ENCODE measurements at places on chromosomes 4 and X. TPM values are rescaled to one million over a fixed set of nuclear protein-coding genes. Genes with fewer than 3 reads are reported as not detected.

The CPZ gene
- not detected for polyA plus RNA-seq

The DCK gene
- polyA plus RNA-seq: 184 TPM

The NRK gene
- not detected for polyA plus RNA-seq

The LAMP2 gene
- 79.9 TPM for polyA plus RNA-seq

The IQCM gene
- not detected for polyA plus RNA-seq

The FGB gene
- polyA plus RNA-seq: not detected

The LDB2 gene
- not detected for polyA plus RNA-seq

The PDZD4 gene
- polyA plus RNA-seq: not detected

The NDUFC1 gene
- polyA plus RNA-seq: 107 TPM

The GPM6B gene
- 0.82 TPM for polyA plus RNA-seq

The SOD3 gene
- not detected for polyA plus RNA-seq

The TMPRSS11A gene
- polyA plus RNA-seq: not detected

The CDX4 gene
- polyA plus RNA-seq: not detected

The ADH7 gene
- not detected for polyA plus RNA-seq

The XG gene
- polyA plus RNA-seq: not detected

DNA sequence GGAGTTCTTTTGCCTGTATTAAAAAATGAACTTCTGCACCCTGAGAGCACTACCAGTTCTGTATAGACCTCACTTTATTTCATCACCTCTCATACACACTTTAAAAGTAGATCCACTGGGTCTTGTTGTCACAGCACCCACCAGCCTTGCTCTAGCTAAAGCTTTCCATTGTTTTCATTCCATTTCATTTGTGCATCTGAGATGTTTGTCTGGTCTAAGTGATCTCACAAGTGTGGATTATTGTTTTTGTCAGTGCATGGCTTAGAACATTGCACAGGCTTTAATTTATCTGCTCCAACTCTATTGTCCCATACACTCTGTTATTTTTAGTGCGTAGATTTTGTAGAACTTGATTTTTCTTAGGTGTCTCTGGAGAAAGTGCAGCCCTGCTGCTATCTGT lies 1157.5 kb upstream of the PABPC4L start:
- DNase-seq: no peak
- H3K4me3 ChIP-seq: no peak overlapping the region
- no peaks in the 10 kb centered on the region for H3K27me3 ChIP-seq
- H3K27ac ChIP-seq: no peak overlapping the region
- H3K36me3 ChIP-seq: no peaks in the 10 kb centered on the region
- no peaks in the 10 kb centered on the region for H3K4me1 ChIP-seq

DNA sequence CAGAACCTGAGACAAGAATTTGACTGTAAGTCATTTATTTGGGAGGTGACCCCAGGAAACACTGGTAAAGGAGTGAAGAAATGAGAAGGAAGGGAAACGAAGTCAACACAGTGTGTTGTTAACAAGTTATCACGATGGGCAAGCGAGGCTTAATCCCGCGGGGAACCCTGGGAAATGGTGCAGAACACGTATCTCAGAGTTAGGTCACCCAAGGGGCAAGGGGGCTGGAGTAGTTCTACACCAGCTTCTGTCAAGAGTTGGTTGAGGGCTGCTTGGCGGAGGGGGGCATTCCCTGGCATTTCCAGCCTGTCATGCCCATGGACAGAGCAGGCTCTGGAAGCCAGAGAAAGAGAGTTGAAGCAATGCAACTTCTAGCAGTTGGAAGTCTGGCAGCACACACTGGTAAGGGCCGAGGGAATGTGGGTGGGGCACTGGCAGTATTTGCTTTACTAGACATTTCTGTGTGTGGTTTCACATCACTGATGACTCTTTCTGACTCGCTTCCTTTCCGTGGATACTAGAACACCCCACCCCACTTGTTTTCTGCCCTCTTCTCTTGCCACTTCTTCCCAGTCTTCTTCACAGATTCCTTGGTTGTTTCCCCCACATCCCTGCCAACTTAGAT lies 52.2 kb upstream of the ADGRG2 start:
- H3K27ac ChIP-seq: no peak overlapping the region
- no peak overlapping the region for H3K4me3 ChIP-seq
- DNase-seq: no peak
- H3K4me1 ChIP-seq: no peaks in the 10 kb centered on the region

DNA sequence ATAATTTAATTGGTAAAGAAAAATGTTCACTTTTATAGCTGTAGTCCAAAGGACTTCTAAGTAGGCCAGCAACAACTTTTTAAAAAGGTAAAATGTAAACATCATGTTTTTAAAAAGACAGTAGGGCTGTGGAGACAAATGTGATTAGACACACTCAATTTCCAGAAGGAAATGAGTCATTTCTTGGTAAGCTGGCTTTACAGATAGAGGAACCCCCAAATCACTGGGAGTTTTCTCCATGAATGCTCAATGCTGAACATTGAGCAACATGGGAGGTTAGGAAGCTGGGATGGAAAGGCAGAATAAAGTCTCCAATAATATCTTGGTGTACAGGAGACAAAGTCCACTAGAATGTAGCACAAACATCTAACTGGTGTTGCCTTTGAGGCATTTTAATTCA lies 121.3 kb downstream of the NWD2 start:
- H3K27ac ChIP-seq: no peak overlapping the region
- H3K27me3 ChIP-seq: peaks cover 6% of the 10 kb centered on the region
- DNase-seq: no peak
- no peak overlapping the region for H3K4me3 ChIP-seq
- no peaks in the 10 kb centered on the region for H3K36me3 ChIP-seq

- no peak overlapping the region for H3K4me3 ChIP-seq
- no peaks in the 10 kb centered on the region for H3K4me1 ChIP-seq
- no peak for DNase-seq
- H3K27me3 ChIP-seq: peaks cover 21% of the 10 kb centered on the region
- H3K27ac ChIP-seq: no peak overlapping the region
Observed at GRCh38 chr4:173556398-173557131, 26.5 kb upstream of the HAND2 start.

GRCh38 chrX:103250977-103251376 lies 4.0 kb downstream of the TCEAL8 start:
- peak overlapping the region; percentile 52 for H3K27ac ChIP-seq
- peaks cover 12% of the 10 kb centered on the region for H3K4me1 ChIP-seq
- no peak for DNase-seq
- H3K36me3 ChIP-seq: no peaks in the 10 kb centered on the region

DNA sequence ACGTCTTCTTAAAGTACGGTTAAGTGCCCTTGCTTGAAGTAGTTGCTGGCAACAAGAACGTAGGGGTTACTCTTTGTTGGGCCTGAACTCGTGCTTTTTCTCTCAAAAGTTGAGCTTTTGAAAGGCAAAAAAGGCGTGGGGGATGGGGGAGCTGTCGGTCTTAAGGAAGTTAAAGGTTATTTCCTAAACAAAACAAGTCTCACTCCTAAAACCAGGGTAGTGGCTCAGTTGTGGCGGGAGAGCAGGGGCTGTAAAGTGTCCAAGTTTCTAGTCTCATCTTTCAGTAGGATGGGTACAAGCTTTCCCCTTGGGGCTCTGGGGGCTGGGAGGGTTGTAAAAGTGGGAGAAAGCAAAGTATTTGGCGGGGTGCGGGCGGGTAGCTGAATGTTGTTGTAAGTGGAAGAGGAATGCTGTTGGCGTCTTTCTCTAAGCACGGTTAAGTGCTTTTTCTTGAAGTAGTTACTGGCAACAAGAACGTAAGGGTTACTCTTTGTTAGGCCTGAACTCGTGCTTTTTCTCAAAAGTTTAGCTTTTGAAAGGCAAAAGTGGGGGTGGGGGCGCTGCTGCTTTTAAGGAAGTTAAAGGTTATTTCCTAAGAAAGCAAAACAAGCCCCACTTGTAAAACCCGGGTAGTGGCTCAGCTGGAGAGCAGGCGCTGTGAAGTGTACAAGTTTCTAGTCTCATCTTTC lies 904 bp upstream of the WDR1 start:
- peaks cover 51% of the 10 kb centered on the region for H3K4me1 ChIP-seq
- no peaks in the 10 kb centered on the region for H3K27me3 ChIP-seq
- H3K36me3 ChIP-seq: peaks cover 13% of the 10 kb centered on the region
- H3K27ac ChIP-seq: peak overlapping the region; percentile 99
- DNase-seq: peak; percentile 62

DNA sequence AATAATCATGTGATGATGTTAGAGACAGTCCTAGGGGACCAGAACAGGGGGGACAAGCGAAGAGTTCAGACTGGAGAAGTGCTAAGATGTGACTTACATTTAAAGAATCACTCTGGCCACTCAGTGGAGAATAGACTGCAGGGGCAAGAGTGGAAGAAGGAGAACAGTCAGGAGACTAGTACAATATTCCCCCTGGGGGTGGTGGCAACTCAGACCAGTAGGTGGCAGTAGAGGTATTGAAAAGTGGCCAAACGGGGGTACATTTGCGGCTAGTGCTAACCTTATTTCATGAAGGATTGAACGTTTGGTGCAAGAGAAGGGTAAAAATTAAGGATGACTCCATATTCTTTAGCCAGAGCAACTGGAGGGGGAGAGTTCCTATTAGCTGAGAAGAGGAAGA lies 2.7 kb upstream of the BMX start:
- H3K27ac ChIP-seq: no peak overlapping the region
- H3K27me3 ChIP-seq: peaks cover 35% of the 10 kb centered on the region
- peaks cover 9% of the 10 kb centered on the region for H3K4me1 ChIP-seq
- DNase-seq: peak; percentile 30
- H3K4me3 ChIP-seq: no peak overlapping the region

DNA sequence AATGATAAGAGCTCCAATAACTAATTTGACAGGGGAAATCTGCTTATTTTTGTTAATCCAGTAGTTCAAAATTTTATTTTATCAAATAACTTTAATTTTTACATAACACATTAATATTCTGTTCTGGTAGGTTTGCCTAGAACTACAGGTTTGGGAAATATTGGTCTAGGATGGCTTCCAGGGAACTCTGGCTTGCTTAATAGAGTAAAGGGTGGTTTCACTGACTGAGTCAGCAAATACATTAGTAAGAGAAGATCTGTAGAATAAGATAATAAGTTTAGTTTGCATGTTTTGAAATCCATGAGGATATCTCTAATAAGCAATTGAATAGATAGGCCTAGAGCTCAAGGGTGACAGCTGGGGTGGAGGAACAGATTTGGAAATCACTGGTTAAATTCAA lies 500.7 kb downstream of the ZNF674 start:
- no peaks in the 10 kb centered on the region for H3K36me3 ChIP-seq
- DNase-seq: no peak
- no peaks in the 10 kb centered on the region for H3K4me1 ChIP-seq
- no peaks in the 10 kb centered on the region for H3K27me3 ChIP-seq

- no peak overlapping the region for H3K27ac ChIP-seq
- peak overlapping the region; percentile 73 for H3K4me3 ChIP-seq
- H3K27me3 ChIP-seq: no peaks in the 10 kb centered on the region
Observed at GRCh38 chrX:154459832-154460231, 1.8 kb downstream of the PLXNA3 start.

DNA sequence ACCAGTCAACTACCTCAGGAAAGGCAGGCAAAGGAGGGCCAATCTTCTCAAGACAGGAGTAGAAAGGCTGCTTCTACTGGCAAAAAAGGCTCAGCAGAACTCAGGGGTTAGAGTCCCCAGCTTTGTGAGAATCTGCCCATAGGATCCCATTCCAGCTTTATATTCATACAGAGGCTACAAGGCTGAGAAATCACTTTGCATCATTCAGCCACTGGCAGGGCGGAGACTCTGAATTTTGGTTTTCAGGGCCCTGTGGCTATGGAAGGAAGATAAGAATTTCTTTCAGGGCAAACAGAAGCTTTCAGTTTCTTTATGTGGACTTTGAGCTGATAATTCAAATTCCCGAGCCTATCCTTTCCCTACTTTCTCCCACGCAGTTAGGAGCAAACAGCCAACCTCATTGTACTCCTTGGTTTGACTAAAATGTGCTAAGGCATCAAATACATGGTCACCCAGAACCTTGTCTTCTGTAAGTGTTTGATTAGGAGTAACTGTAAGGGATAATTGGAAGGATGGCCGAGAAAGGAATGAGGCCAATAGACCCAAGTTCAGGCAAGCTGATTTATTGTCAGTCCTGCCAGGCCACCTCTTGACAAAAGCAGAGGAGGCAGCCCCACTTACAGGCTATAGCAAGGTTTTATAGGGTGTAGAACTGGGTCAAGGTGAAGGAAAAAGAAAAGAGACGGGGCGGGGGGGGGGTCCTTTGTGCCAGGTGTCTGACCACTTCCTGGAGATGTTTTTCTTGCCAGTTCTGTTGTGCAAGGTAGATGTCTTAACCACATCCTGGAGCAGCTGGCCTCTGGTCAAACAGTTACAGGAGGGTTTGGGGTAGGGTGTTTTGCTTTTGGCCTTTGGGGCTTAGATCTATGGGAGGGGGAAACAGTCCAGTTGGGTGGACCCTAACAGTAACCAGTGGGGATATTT lies 165.3 kb upstream of the PPP1R2C start:
- peak; percentile 33 for DNase-seq
- H3K4me3 ChIP-seq: peak overlapping the region; percentile 58
- H3K36me3 ChIP-seq: peaks cover 13% of the 10 kb centered on the region
- H3K27ac ChIP-seq: peak overlapping the region; percentile 95
- peaks cover 48% of the 10 kb centered on the region for H3K4me1 ChIP-seq

GRCh38 chr4:64130907-64131306 lies 278.3 kb downstream of the TECRL start:
- H3K27me3 ChIP-seq: no peaks in the 10 kb centered on the region
- no peak overlapping the region for H3K4me3 ChIP-seq
- H3K27ac ChIP-seq: no peak overlapping the region
- no peaks in the 10 kb centered on the region for H3K4me1 ChIP-seq

DNA sequence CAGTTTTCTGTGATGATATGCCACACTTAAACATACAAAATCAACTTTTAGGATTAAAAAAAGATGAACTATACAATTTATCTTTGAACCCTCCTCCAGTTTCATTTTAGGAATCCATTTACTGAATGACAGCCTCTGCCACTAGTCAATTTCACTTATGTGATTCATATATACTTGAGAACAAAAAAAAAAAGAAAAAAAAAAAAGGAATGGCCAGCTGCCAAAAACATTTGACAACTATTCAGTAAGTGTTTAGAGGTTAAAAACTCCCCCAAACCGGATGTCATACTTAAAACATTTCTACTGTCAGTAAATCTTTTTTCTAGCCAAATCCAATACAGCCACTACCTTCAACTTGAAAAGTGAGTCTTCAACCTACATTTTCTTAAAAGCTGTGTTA lies 266.7 kb upstream of the MAGEB2 start:
- no peaks in the 10 kb centered on the region for H3K27me3 ChIP-seq
- no peak overlapping the region for H3K4me3 ChIP-seq
- H3K4me1 ChIP-seq: no peaks in the 10 kb centered on the region
- no peaks in the 10 kb centered on the region for H3K36me3 ChIP-seq
- DNase-seq: no peak
- no peak overlapping the region for H3K27ac ChIP-seq

GRCh38 chr4:145840801-145841200 lies 97.8 kb downstream of the ZNF827 start:
- H3K4me3 ChIP-seq: no peak overlapping the region
- H3K27me3 ChIP-seq: no peaks in the 10 kb centered on the region
- no peak overlapping the region for H3K27ac ChIP-seq
- peaks cover 15% of the 10 kb centered on the region for H3K4me1 ChIP-seq

- no peak for DNase-seq
- no peaks in the 10 kb centered on the region for H3K36me3 ChIP-seq
- no peak overlapping the region for H3K4me3 ChIP-seq
- H3K4me1 ChIP-seq: no peaks in the 10 kb centered on the region
- H3K27me3 ChIP-seq: peaks cover 9% of the 10 kb centered on the region
Observed at GRCh38 chr4:114078636-114079035, 99.2 kb upstream of the ARSJ start.

- H3K27me3 ChIP-seq: no peaks in the 10 kb centered on the region
- no peak overlapping the region for H3K27ac ChIP-seq
- H3K4me3 ChIP-seq: peak overlapping the region; percentile 72
- H3K36me3 ChIP-seq: no peaks in the 10 kb centered on the region
Observed at GRCh38 chr4:94995684-94996394, 238.1 kb downstream of the BMPR1B start.

- H3K36me3 ChIP-seq: peaks cover 12% of the 10 kb centered on the region
- no peak overlapping the region for H3K27ac ChIP-seq
- no peak for DNase-seq
Observed at GRCh38 chrX:41621222-41621723, 67.5 kb upstream of the GPR34 start.
